Thyroid gland (tissue), 4 donors: ENCODE measurements at places on chromosomes 1 and 21. TPM values are rescaled to one million over a fixed set of nuclear protein-coding genes. Genes with fewer than 3 reads are reported as not detected.

The RGS7 gene
- total RNA-seq, result 0.39 TPM

- no peak for DNase-seq
Measured at GRCh38 chr1:63663873-63664272, 70.7 kb downstream of the PGM1 start.

GRCh38 chr1:24096009-24096738 is 15.8 kb downstream of the MYOM3 start:
- no peak for DNase-seq

DNA sequence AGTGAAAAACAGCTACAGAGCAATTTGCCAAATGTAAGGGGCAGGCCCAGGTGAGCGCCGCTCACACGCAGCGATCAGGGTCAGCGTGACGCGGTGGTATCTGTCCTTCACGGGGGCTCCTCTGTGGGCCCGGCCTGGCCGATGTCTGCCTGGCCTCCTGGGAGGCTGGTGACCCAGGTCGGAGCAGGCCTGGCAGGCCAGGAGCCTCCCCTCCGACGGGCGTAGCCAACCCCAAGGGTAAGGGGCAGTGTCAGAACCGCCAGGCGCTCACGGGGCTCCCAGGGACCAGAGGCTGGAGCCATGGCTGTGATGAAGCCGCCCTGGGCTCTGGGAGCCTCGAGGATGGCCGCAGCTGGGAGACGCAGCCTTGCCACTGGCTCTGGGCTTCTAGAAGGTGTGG is 72.1 kb downstream of the MORN1 start:
- no peak for DNase-seq

The CELA2A gene
- not detected for total RNA-seq

The DCAF8 gene
- total RNA-seq, result 239 TPM

- no peak for DNase-seq
Measured at GRCh38 chr1:54096227-54096876, 42.9 kb downstream of the TCEANC2 start.

GRCh38 chr1:153444078-153444477 is 16.4 kb downstream of the S100A7 start:
- DNase-seq, result no peak

The LCE2B gene
- total RNA-seq, result not detected

DNA sequence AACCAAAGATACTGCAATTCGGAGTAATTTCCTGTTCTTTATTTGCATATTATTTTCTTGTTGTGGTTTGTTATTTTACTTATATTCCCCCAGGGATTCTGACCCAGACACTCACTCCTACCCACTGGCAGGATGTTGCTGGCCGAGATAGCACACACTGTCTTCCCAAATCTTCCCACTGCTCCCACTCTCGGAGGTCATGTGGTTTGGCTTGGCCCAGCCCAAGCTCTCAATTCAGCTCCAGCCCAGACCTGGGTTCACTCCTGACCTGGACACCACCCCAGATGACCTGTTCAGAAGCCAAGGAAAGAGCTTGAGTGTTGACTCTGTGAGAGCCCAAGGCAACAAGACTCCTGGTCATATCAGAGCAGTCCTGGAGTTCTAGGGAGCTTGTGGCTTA is 1.2 kb upstream of the FAM43B start:
- no peak for DNase-seq

- DNase-seq, result no peak
Measured at GRCh38 chr1:244349581-244350001, 102.1 kb downstream of the ADSS2 start.

The WASF2 gene
- total RNA-seq, result 47.7 TPM

- DNase-seq, result no peak
Measured at GRCh38 chr1:151486557-151486956, 24.6 kb upstream of the CGN start.

The PLPPR4 gene
- total RNA-seq, result 0.63 TPM

DNA sequence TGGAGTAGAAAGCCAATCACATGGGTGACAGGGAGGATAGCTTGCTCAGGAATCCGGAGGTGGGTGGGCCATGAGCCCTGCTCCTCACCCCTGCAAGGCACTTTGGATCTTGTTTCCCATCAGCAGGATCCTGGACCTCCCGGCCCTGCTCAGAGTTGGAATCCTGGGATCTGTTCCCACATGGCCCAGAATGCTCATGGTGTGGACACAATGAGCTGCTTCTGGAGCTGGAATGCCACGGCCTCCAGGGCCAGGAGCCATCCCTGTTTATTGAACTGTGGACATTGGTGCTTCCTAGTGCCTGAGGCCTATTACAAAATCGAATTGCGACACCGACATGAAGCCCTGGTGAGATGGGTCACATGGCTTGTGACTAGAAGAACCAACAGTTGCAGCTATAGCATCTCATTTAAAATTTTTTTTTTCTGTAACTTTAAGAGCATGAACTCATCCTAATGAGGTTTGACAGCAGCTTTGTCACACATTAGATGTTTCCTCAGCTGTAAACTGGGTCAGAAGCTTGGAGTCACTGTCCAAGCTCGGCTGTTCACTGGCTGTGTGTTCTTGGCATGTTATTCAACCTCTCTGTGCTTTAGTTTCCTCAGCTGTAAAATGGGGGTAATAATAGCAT is 40.4 kb upstream of the GOLT1A start:
- peak; percentile 26 for DNase-seq

DNA sequence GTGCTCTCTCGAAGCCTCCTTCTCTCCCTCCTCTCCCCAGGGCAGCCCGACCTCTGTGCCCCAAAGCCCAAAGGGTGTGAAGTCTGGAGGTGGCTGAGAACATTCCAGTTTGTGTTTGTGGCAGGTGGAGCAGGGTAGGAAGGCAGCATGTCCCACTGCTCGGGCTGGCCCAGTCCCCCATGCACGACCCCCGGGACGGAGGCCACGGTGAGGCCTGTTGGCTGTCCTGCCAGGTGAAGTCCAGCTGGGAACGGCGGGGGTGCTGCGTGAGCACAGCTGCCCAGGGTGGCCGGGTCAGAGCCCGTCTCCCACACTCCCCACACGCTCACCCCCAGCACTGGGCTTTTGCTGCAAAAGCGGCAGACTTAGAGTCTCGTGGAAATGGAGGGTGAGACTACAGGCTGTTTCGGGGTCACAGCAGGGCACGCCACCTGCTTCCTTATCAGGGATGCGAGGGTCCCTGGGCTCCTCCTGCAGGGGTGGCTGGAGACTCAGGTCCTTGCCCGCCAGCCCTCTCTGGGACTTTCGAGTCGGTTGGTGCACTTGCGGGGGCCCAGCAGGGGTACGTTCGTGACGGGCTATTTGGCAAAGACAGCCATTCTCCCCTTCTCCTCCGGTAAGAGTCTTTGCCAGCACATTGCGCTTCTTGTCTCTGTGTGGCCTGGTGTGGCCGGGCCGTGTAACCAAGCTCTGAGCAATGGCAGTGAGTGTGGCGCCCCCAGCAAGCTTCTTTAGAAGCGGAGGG is 40.3 kb downstream of the MORN1 start:
- no peak for DNase-seq

DNA sequence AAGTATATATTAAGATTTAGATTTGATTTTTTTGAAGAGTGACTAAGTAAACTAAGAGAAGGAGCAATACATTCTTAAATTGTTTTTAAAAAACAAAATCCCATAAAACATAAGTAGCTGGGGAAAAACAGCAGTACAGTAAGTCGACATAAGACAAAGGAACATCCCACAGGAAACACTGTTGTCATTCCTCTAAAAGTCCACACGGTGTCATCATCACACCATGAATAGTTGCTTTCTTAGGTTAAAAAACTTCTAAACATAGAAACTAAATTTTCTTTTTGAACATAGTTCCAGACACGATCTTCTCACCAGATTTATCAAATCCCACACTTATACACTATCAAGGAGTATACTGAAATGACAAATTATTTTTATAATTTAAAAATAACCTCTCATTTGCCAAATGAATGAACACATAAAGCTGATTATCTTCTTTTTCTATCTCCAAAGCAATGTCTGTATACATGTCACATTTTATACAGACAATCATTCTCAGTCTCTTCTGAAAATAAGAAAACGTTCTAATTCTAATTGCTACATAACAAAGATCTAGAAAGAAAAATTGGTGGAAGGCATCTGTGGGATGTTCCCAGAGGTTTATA is 15.8 kb downstream of the ODF2L start:
- DNase-seq, result no peak

The PRRX1 gene
- total RNA-seq, result 56.4 TPM

DNA sequence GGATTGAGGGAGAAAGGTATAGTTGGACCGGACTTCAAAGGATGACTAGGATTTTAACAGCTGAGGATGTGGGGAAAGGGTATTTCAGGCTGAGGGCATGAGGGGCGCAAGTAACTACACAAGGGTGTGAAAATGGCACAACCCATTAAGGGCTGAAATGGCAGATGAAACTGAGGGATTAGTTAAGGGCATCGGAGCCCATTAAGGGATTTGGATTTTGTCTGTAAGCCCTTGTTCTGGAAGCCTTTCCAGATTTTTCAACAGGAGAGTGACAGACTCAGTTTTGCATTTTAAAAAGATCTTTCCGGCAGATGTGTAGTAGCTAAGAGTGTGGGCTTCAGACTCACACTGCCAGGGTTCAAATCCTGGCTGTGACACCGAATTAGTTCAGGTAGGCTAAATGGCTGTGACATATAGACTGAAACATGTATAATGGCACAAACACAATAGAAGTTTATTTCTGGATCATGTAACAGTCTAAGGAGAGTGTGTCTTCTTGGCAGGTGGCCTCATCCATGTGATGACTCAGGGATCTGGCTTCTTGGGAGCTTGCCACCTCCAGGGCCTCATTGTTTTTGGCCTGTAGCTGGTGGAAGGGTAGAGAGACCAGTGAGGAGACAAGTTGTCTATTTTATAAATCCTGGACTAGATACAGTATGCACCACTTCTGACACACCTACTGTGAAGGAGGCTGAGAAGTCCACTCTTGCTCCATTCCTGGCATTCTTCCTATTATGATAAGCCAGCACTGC is 49.6 kb downstream of the UBE2T start:
- DNase-seq, result no peak

GRCh38 chr1:81700728-81701470 is 99.8 kb upstream of the ADGRL2 start:
- no peak for DNase-seq

GRCh38 chr1:12169442-12170135 is 2.8 kb downstream of the TNFRSF1B start:
- DNase-seq, result no peak

- DNase-seq, result no peak
Measured at GRCh38 chr1:55990007-55990406, 589.4 kb downstream of the PLPP3 start.

- no peak for DNase-seq
Measured at GRCh38 chr21:37337831-37338230, 28.7 kb upstream of the DYRK1A start.

GRCh38 chr1:167499106-167499505 is 19.2 kb downstream of the CD247 start:
- DNase-seq, result no peak

DNA sequence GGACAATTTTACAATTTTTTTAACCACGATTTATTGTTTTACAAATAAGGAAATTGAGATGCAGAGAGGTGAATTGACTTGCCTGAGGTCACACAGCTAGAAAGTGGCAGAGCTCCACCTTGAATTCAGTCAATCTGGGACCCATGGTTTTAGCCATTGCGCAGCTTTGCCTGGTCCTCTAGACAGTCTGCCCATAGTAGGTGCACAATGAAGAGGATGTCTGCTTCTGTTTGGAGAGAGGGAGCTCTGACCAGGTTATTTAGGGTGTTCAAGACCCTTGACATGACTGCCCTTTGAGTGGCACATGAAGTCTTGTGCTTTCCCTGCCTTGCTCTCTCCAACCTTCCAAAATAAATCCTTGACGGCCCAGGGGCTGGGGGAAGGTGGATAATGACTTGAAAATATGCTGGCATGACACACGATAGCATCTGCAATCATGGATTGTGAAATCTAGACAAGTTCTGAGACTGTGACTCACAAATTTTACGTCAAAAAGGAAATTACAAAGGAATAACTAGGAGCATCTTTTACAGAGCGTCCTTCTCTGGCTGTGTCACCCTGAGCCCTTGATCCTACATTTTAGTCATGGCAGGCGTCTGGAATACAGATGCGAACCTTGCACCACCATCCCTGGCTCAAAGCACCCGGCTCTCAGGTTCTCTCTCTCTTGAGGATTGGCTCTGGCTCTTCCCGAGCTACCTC is 26.2 kb upstream of the ID3 start:
- DNase-seq, result no peak

- DNase-seq, result no peak
Measured at GRCh38 chr21:41186755-41187536, 19.0 kb downstream of the BACE2 start.

GRCh38 chr1:224506141-224506814 is 71.7 kb upstream of the WDR26 start:
- DNase-seq, result no peak

DNA sequence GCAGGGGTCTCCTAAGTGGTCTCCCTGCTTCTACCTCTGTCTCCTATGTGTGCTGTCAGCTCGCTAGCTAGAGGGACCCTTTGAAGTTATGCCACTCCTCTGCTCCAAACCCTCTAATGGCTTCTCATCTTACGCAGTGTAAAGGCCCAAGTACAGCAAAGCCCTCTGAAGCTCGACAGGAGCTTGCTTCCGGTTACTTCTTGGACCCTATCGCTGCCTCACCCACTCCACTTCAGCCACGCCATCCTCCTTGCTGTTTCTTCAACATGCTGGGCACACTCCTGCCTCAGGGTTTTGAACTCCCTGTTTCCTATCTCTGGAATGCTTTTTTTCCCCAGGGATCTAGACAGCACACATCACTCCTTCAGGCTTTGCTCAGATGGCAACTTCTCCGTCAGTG is 102.3 kb upstream of the F3 start:
- no peak for DNase-seq

GRCh38 chr1:8891401-8891800 is 12.9 kb upstream of the ENO1 start:
- no peak for DNase-seq

GRCh38 chr21:31594726-31595125 is 64.8 kb upstream of the SOD1 start:
- DNase-seq, result no peak

The ICOSLG gene
- 1.0 TPM for total RNA-seq

GRCh38 chr21:18542081-18542480 is 138.5 kb upstream of the TMPRSS15 start:
- DNase-seq, result no peak

DNA sequence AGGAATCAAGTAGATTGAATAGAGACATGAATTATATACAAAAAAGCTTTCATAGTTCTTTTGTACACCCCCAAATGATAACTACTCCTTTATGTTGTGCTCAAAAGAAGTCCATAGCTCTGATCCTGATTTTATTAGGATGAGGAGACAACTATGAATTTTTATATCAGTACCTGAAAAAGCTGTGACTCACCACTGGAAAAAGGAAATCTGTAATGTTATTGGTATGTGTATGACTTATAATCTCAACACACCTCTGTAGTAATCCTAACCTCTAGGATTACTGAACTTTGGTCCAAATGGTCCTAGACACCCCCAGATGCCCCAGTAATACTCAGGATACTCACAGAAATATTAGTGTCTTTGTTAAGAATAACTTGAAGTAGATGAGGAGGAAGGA is 10.2 kb downstream of the PRKAB2 start:
- DNase-seq, result no peak
